Hindlimb muscle (tissue), 1 donor: ENCODE measurements at places on chromosomes 7 and 10. TPM values are rescaled to one million over a fixed set of nuclear protein-coding genes. Genes with fewer than 3 reads are reported as not detected.

Gene ELN
- 87.1 TPM for polyA plus RNA-seq

Gene EPDR1
- polyA plus RNA-seq = 102 TPM

DNA sequence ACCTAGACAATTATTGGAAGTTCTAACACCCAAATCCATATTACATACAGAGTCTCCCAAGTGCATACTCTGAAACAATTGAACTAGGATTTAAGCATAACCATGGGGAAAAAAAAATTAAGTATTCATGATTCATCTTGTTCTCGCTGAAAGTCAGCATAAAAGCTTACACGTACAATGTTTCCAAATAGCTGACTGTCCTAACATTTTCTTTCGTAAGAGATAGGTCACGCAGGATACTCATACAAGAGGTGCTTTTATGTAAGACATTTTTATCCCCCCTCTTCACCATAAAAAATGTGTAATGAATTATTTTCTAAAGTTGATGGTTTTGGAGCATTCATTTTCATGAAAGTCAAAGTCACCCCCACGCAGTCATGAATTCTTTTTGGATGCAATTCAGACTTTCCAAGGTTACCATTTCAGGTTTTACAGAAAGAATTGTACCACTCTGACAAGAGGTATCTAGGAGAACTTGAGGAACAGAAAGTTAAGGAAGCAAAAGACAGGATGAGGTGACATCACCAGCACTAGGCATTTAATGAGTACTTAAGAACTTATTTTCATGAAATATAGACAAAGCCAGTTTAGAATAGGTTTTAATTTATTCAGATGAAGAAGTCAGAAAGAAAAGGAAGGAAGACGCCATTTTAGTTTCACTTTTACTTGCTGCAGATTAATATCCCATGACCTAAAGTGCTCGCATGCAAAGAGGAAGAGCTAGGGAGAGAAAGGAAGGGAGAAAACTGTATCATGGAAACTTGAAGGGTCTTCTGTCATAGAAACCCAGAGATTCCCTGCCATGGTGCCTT lies 55.8 kb downstream of the TMEM26 start:
- no peak for DNase-seq

DNA sequence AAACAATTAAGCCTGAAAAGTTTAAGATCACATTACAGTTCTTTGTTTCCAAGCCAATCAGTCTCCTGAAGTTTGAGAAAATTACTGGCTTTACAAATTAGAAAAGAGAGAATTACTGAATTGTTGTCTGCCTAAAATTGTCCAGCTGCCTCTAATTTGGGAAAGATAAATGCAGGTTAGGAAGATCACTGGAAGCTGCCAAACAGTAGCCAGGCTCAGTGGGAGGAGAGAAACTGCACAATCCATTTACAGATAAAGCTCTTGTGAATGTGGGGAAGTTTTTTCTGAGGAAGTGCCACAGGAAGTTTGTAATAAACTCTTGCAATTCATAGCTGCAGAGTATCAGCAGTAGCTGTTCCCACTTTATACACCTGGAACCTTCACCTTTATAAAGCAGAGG lies 100.7 kb downstream of the IQUB start:
- no peak for DNase-seq

GRCh38 chr7:73369622-73370021 lies 41.7 kb downstream of the FKBP6 start:
- no peak for DNase-seq

DNA sequence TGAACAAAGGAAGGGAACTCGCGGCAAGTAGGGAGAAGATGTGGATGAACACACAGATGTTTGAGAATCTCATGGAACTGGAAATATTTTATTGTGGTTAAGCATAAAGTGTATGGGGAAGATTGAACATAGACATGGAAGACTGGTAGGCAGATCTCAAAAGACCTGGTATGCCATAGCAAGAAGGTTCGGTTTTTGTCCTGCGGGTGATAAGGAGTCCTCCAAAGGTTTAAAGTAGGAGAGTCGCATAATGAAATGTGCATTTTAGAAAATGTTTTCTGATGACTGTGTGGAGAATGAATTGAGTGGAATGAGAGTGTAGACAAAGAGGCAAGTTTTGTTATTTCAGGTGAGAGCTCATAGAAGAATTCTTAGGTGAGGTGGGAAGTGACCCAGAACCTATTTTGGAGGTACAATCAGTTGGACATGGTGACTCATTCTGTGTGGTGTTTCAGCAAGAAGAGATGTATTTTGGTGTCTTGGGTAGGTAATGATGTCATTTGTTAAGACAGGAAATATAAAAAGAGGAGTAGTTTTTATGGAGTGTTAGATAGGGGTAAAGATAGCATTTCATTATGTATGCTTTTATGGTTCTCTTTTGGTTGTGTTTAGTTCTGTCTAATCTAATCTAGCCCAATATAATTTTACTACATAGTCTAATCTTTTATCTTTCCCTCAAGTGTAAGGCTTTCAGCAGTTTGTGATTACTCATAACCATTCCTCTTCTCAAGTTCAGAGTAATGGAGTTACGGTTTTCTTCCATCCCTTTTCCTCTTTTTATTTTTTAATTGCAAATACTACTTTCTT lies 239.2 kb downstream of the EXOC4 start:
- no peak for DNase-seq

- no peak for DNase-seq
These were observed 9.4 kb downstream of the PTEN start for GRCh38 chr10:87872828-87873227.

- no peak for DNase-seq
These were observed 124.2 kb downstream of the GNAT3 start for GRCh38 chr7:80387634-80388193.
